ENCODE measurements at places on chromosomes 5 and 9. TPM values are rescaled to one million over a fixed set of nuclear protein-coding genes. Genes with fewer than 3 reads are reported as not detected.

- no peak for DNase-seq
Observed at GRCh38 chr5:148333262-148333849, 2.0 kb upstream of the SPINK9 start.

DNA sequence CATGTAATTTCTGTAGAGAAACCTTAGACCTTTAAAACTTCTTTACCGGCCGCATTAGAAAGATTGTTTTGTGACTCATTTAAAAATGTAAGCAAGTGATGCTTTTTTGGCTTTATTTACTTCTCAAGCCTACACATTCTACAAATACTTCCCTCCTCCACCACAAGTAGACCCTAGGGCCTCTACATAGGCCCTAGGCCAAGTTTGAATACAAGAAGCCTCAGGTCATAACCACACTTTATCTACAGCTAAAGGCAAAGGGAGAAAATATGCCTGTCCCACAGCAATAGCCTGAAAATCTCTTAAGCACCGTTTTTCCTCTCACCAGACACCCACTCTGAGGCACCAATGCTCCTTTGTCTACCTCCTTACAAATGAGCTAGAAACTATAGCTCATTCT, 53.9 kb downstream of the CSNK1A1 start:
- no peak for DNase-seq

GRCh38 chr9:37859043-37859442, 44.9 kb downstream of the SLC25A51 start:
- no peak for DNase-seq

DNA sequence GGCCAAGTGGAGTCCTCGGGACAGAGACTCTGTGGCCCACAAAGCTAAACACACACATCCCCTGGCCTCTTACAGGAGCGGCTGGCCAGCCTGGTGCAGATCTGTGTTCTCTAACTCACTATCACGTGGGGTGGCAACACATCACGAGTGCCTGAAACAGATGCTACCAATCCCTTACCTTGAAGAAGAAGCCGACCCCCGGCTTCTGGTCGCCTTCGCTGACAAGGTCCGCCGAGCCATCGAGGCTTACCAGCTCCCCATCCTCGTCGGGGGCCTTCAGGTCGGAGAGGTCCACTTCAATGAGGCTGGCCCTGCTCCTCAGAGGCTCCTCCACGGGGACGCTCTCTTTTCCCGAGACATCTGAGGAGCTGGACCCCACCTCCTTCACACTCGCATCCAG, 86.7 kb downstream of the CAMSAP1 start:
- no peak for DNase-seq

GRCh38 chr5:135533794-135534193, 2.0 kb downstream of the NEUROG1 start:
- DNase-seq = no peak

- DNase-seq = no peak
Observed at GRCh38 chr5:8601831-8602354, 732.9 kb downstream of the MTRR start.

The IFNA13 gene
- not detected for total RNA-seq

The CCNJL gene
- total RNA-seq = 21.9 TPM

The ADGRD2 gene
- not detected for total RNA-seq

The C5orf34 gene
- total RNA-seq = 1.1 TPM

The NR2F1 gene
- 12.8 TPM for total RNA-seq

The TMEM215 gene
- total RNA-seq = not detected

The ZDHHC12 gene
- 104 TPM for total RNA-seq

Data from kidney epithelial cell (primary cell).